ENCODE measurements at places on chromosomes 3 and 15.

- no peak for DNase-seq
Observed at GRCh38 chr15:29526802-29527201, 257.2 kb upstream of the NSMCE3 start.

DNA sequence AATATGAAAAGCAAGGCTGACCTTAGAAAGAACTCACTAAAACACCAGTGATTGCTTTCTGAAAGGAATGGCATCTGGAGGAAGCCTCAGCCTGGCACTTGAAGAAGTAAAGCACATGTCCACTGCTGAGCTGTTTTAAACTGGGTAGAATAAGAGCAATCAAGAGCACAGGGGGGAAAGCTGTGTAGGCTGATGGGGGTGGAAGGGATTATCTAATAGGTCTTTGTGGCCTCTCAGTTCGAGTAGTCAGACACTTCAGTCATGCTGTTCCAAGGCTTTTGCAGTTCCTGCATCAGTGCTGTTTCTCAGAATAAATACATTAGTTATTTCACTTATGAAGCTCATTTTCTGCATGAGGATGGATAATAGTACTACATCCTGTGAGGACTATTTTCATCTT lies 22.6 kb downstream of the CCDC191 start:
- no peak for DNase-seq

DNA sequence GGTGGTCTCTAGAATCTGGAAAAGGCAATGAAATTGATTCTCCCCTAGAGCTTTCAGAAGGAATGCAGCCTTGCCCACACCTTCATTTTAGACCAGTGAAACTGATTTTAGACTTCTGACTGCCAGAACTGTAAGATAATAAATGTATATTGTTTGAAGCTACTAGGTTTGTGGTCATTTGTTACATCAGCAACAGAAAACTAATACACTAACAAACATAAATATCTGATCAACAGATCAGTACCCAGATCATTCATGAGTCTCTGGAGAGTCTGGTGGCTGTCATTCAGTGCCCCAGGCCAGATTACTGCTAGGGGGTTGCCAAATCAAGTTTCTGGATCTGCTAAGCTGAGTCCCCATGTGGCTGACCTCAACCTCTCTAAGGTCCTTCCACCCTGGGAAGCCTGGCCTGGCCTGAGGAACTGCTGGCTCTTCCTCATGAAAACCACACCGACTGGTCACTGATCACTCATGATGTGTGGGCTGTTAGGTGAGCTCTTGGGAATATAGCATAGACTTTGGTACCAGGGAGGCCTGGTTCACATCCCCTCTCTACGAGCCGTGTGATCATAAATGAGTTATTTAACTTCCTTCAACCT lies 11.1 kb upstream of the LACTB start:
- DNase-seq = no peak

DNA sequence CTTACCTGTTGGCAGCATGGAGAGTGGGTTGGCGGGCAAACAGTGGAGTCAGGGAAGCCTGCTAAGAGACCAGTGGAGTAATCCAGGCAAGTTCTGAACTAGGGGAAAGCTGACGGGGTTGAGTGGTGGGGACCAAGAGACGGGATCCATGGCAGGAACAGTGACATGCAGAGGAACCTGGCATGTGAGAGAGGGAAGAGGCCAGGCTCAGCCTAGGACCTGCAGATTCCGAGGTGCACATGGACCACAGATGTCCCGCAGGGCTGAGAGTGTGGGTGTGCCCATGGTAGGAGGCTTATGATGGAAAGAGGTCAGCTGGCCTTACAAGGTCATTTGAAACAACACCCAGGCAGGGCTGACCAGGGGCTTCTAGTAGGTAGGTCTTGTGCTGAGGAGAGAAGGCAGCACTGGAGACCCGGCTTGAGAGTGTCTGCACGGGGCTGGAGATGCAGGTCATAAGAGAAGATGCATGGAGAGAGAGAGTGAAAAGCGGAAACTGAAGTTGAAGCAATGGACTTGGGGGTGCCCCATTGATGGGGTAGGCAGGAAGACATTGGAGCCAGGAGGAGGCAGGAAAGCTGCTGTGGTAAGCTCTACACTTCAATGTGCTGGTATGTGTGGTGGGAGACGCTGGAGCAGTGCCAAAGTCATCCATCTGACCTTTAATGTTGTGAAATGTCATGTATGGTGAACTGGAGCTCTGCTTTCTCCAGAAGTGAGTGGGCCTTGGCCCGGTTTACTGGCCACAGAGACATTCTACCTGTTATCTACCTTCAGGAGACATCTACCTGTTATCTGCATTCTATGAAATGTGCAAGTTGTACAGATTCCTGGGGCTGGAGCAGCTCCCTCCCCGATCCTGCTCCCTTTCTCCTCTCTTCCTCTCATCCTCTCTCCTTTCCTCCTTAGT lies 4.6 kb downstream of the SPSB4 start:
- DNase-seq = no peak

- DNase-seq = no peak
Observed at GRCh38 chr3:27643355-27643754, 78.8 kb downstream of the EOMES start.

- DNase-seq = no peak
Observed at GRCh38 chr3:168341956-168342936, 246.5 kb upstream of the GOLIM4 start.

GRCh38 chr3:64242435-64242834 lies 17.2 kb upstream of the PRICKLE2 start:
- no peak for DNase-seq

DNA sequence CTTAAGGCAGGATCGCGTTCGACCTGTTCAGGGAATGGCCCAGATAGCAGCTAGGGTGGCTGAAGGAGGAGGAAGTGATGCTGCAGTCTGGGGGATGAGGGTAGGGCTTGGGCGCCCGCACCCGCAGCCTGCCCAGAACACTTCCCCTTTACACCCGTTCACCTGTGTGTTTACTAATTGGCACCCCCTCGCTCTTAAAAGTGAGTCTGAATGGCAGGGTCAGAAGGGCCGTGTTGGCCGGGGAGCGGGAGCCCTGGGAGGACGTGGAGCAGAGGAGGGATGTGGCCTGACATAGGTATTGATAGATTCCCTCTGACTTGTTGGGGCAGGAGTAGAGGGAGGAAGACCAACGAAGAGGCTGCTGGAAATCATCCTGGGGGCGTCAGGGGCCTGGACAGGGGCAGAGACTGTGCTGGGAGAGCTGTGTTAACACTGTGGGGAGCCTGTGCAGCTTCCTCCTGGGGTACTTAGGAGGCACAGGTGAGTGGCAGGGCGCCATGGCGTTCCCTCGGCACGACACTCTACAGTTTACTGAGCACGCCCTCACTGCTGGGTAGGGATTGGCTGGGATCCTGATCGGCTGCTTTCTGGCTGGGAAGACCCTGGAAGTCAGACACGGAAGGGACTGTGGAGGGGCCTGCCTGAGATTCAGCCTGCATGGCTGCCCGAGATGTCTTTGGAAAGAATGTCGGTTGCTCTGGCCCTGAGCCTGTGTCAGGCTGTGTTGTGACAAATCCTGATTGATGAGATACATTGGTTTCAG lies 51.7 kb downstream of the SLC6A6 start:
- DNase-seq = no peak

DNA sequence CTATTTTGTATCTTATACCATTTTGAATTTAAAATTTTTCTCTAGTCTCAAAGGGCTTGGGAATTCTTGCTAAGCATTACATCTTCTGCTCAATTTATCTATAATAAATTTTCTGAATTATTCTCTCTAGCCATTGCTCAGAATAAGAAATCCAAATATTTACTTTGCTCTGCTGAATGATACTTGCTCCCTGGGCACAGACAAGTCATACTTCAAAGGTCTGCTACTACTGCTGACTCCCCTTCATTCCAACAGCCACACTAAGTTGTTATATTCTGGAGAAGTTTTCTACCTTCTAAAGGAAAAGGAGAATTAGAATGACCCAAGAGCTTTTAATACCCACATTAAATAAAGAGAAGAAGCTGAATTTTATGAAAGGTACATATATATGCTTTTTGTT lies 460.3 kb upstream of the ZNF717 start:
- no peak for DNase-seq

DNA sequence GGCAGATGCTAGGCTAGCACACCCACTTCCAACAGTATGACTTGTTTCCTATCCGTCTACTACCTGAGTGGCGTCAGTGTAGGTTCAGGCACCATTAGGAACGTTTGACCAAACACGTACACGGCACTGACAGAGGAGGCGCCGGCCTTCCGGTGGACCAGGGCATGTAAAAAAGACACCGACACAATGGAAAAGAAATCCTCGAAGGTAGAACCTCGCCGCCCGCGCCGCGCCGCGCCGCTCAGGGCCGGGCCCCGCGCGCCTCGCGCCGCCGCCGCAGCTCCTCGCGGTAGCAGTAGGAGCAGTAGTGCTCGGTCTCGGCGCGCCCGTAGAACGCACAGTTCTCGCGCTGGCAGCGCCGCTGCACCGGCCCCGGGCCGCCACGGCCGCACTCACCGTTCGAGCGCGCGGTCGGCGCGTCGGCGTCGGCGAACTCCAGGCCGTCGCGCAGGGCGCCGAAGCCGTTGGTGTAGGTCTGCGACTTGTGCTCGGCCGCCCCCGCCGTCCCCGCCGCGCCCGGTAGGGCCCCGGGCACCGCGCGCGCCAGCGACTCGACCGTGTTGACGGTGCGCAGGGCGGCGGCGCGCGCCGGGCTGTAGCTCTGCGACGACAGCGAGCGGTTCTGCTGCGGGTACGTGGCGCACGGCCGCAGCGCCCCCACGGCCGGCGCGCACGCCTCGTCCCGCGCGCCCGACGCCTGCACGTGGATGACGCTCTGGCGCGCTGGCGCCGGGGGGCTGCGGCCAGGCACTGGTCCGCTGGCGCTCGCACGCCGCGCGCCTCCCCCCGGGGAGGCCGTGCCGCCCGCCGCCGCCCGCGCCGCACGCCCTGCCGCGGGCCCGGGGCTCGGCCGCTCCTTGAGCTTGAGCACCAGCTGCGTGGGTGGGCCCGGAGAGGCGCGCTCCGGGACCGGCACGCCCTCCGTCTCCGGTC lies 156.7 kb downstream of the KLF13 start:
- peak; percentile 7 for DNase-seq

DNA sequence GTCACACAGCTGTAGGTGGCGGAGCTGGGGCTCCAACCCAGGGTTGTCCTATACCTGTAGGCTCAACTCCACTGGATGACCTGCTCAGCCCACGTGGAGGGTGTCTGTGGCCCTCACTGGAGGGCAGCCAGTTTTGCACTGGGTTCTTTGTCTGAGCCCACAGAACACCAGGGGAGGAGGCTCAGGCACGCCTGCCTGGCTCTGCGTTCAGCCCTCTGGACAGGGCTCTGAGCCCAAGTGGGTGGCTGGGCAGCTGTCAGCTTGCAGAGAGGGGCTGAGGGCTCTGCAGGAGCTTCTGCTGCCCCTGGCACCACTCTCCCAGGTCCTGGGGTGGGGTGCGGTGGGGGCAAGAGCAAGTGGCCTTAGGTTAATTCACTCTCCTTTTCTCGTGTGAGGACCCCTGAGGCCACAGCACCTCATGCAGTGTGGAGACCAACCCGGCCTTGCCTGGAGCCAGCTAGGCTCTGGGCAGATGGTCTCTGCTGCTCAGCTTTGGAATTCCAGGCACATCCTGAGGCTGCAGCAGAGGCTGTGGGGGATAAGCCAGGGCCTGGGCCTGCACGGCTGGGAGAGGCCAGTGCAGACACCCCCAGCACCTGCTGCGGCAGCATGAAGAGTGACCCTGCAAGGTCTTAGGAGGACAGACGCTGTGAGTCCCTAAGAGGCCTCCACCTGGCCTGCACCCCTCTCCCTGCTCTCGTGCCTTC lies 23.5 kb downstream of the DUSP7 start:
- DNase-seq = no peak

DNA sequence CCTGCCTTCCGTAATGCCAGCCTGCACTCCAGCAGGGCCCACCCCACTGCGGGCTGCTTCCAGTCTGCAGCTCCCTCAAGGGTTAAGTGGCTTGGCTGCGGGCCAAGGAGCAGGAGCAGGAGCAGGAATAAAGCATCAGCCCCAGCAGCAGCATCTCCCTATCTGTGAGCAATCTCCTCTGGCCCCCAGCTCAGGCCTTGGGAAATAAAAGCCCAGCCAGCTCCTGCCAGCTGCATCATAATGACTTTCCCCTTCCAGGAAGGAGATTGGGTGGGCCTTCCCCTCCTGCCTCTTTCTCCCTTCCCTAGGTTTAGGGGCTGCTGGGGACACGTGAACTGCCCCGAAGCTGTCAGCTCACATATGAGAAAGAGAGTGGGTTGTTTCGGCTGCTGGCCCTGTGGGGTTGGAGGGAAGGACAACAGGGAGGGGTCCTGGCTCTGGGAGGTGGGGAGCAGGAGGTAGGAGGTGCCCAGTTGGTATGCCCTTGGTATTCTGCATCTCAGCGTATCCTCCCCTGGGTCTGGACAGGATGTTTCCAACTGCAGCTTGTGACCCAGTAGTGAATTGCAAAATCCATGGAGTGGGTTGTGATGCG lies 34.6 kb upstream of the FGD5 start:
- DNase-seq = no peak

DNA sequence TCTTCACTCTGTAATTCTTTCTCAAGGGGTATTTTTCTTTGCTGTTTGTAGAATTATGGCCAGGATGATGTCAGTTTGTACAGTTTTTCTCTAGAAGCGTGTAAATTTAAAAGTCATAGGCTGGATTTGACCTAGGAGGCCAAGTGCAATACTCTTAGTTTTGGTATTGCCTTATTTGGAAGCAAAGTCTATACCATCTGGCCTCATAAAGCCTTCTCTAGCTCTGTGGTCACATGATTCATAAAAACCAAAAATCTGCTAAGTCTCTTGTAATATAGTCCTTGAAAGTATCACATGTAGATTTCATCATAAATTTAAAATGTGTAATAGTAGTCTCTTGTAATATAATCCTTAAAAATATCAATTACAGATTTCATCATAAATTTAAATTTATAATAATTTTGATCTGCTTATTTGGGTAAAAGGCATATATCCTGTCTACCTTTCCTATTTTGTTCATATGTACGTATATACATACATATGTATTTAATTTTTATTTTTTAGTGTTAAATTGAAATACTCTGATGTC lies 25.6 kb downstream of the TEX9 start:
- no peak for DNase-seq

DNA sequence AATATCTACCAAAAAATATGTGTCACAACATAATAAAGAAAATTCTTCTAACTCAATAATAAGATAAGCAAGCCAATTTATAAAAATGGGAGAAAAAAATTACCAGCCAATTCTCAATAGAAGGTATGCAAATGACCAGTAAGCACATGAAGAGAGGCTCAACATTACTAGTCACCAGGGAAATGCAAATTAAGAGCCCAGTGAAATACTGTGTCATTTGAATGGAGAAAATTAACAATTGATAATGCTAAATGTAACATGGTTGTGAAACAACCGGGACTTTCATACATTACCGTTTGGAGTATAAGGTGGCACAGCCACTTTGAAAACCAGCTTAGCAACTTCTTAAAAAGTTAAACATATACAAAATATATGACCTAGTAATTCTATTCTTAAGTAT lies 460.7 kb downstream of the IGSF11 start:
- DNase-seq = no peak

DNA sequence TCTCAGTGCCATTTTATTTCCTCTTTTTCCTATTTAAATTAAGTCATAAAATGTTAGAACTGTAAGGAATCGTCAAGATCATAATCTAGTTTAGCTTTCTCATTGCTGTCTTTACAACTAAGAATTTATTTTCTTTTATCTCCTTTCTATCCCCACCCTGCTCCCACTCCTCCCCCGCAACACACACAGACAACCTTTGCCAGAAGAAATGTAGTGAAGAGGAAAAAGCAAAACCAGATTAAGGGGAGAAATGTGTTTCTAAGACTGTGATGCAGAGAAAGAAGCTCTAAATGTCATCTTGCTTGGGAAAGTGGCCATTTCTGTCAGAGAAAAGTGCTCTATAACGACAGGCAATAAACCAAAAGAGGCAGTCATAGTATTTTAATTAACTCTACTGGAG lies 78.3 kb upstream of the MLF1 start:
- no peak for DNase-seq

- no peak for DNase-seq
Observed at GRCh38 chr3:180335050-180335449, 266.9 kb upstream of the TTC14 start.

- no peak for DNase-seq
Observed at GRCh38 chr3:187799942-187800641, 54.8 kb upstream of the BCL6 start.

Data from stimulated activated CD8-positive, alpha-beta memory T cell treated with anti-CD3 and anti-CD28 coated beads, Interleukin-4, amount 100 ng/mL, for 1 hour (primary cell).